ENCODE measurements at places on chromosomes 4 and X. TPM values are rescaled to one million over a fixed set of nuclear protein-coding genes. Genes with fewer than 3 reads are reported as not detected.
A peak's percentile ranks its signal among the peaks of the same experiment; 100 is the strongest.

DNA sequence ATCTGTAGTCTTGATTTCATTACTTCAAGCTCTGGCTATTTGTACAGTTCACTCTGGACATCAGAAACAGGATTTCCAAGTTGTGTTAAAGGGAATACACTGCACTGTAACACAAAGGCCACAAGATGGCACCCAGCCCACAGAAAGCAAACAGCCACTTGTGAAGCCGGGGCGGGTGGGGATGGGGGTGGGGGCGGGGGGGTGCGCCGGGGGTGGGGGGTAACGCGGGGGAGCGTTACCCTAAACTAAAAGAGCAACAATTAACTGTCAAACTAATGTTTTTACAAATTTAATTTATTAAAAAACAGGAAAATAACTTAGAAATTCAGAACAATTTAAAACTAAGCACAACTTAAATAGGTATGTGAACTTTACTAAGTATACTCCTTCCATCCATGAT, 27.3 kb downstream of the PRDX4 start:
- DNase-seq: no peak

DNA sequence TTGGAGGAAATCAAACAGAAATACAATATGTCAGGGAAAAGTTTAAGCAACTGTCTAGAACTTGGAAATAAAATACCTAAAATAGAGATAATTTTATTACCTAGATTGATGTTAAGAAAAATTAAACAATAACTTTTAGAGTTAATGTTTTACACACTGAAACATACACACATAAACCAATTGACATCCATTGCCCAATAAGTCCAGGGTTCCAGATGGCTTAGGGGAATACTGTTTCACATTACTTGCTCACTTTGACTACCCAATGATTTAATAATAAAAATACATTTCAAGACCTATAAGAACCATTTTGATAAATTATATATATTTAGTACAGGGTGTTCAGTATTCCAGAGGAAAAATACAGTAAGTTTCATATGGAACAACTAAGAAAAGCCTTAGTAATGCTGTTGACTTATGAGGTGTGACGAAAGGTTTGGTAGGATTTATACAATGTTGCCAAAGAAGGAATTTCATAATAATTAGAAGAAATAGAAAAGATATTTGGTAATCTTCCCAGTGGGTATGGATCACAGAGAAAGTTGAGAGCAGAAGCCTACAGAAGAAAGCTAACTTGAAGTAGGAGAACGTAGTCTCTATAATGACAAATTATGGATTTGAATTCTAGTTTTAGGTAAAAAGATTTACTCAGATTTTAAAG, 23.0 kb upstream of the UGT2B4 start:
- no peak for DNase-seq

GRCh38 chr4:105714071-105714521, 5.5 kb downstream of the GSTCD start:
- DNase-seq: peak; percentile 1

DNA sequence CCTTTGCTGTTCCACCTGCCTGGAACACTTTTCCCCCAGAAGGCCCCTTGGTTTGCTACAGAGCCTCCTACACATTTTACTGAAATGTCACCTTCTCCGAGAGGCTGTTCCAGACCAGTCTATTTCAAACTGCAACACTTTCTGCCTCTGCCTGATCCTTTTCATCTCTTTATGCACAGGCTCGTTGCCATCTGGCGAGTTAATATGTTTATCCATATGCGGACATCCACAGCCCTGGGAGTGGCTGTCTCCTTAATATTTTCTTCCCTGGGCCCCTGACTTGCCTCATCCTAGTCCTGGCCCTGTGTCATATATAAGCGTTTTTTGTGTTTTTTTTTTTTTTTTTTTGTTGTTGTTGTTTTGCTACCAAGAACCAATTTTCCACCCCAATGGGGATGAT, 65.2 kb upstream of the PHKA2 start:
- DNase-seq: no peak

DNA sequence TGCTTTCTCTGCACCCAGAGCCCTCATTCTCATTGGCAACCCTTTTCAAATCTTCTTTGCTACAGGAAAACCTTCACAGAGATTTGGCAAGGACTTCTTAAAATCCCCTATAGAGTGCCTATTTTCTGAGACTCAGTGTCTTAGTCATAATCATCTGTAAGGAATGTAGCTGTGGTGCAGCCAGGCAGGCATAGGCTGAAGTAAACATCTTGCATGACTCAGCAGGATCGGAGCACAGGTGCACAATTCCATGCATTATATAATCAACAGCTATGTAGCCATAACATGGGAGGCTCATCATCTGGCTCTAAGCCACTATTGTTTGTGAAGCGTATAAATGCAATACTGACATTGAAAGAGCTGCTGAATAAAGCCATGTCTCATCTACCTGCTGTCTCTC, 368.8 kb downstream of the MAGEE1 start:
- DNase-seq: no peak

DNA sequence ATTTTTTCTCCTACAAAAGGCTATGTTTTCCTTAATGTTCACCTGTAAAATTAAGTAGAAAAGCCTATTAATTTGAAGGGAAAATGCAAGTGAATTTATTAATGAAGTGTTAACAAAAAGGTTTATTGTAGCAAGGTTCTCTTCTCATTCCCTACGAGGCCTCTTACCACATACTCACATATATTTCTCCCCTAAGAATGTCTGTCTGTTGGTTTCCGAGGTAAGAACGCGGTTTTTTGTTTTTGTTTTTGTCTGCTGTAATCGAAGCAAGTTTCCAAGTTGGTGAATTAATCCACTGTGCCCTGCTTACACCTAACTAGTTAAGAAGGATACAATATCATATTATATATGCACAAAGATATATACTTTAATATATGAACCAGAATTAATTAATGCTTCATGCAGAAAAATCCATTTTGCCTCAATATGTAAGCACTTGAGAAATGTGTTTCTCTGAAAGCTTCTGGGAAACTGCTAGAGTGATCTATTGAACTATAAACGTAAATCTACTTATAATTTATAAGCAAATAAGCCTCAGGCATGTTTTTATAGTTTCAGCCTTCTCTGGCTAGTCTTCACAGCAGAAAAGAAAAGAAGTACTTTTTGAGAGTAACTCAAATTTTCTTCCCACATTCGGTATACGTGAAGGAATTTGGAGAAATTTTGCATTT, 120.8 kb downstream of the EGF start:
- no peak for DNase-seq

GRCh38 chr4:7379719-7380118, 55.0 kb downstream of the PSAPL1 start:
- no peak for DNase-seq

DNA sequence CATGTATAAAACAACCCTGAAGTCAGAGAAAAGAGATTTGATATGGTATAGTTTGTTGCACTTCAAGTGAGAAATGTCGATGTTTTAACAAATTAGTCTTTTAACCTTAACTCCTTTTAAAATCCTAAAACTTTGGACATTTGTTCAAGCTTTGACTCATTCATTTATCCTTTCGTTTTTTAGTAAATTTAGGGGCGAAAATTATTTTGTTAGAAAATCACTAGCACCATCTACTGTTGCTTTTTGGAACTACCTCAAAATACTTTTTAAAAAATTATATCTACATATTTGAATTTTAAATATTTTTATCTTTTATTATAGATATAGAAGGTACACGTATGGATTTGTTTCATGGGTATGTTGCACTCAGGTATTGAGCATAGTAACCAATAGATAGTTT, 165.1 kb upstream of the POF1B start:
- DNase-seq: no peak

DNA sequence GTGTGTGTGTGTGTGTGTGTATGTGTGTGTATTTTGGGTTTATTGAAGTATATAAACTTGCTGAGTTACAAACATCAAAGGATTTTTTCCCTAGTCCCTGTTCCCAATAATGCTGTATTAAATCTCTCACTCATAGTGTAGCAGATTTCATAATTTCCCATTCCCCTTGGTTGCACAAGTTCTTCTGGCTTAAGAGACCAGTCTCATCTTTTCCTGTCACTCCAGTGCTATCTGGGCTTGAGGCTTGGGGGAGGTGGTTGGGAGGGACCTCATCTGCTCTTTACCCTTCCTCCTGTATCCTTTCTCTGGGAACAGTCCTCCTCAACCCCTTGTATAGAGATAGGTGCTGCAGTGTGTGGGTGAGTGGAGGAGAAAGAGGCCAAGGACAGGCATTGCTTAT, 285.4 kb upstream of the BOD1L1 start:
- no peak for DNase-seq

DNA sequence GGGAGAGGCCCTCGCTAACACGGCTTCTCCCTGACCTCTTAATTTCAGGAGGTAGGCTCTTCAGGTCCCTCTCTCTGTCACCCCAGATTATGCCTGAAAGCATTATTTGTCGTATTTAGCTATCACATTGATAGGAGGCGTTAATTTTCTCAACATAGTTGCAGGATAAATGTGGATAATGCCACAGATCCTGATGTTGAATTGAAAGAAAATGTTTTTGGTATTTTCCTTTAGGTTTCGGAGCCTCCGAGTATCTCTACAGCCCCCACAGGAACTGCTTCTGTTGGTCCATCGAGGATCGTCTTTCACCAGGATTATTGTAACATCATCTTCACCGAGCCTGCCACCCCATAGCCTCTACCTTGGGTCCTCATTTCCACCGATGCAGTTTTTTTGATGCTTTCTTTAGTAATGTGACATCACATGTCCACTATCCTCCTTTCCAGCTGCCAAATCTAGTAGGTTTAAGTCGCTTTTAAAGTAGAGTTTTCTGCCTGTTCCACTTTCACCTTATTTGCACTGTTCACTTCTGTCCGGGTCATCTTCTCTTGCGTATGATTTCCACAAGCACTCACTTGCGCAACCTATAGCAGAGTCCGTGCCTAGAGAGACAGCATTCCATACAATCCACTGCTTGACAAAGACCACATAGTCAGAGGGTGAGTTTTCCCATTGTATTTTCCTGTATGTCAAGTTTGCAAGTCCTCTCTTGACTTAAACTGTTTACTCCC, 665 bp downstream of the TIGD2 start:
- peak; percentile 79 for DNase-seq

Gene HADH
- total RNA-seq: 7.8 TPM

Gene OPHN1
- 9.1 TPM for total RNA-seq

Gene OTC
- total RNA-seq: not detected

Gene EPHA5
- not detected for total RNA-seq

Data from SJSA1 (cell line).